ENCODE measurements at places on chromosomes 3 and 15.

DNA sequence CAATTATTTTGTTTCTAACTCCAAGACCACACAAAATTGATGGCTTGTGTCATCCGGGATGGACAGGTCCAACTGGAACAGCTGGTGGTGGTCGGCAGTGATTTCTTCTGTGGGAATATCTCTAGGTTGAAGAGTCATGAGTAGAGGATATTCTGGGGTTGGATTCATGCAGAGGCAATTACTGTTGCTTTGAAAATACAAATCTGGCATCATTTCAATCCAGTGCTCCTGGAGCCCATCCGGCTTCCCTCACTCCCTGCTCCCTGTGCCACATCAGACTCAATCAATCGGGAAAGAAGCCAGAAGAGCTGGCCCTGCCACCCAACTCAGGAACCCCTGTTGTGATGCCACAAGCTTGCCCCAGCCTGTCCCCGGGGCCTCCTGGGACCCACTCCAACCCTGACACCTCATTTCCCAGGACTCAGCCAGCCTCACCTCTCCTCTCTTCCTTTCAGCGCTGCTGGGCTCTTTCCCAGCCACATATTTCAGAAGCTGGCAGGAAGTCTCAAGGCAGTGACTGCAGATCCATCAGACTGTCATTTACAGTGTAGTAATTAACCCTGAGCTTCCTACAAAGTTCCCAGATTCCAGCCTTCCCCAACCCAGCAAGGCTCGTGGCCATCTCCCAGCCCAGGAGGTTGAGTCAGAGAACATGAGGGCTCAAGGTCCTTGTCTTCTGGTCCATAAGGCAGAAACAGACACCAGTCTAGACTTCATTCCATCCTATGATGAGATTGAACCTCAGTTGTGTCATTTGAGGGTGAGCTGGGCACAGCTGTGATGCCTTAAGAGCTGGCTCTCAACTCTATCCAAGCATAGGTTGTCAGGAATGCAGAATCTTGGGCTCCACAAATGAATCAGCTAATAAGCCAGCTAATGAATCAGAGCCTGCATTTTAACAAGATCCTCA is 114.0 kb downstream of the FAM174B start:
- no peak for DNase-seq

- DNase-seq: no peak
These were observed 82.5 kb downstream of the RFTN1 start for GRCh38 chr3:16430717-16431630.

GRCh38 chr3:4233488-4233887 is 69.7 kb upstream of the SETMAR start:
- DNase-seq: no peak

DNA sequence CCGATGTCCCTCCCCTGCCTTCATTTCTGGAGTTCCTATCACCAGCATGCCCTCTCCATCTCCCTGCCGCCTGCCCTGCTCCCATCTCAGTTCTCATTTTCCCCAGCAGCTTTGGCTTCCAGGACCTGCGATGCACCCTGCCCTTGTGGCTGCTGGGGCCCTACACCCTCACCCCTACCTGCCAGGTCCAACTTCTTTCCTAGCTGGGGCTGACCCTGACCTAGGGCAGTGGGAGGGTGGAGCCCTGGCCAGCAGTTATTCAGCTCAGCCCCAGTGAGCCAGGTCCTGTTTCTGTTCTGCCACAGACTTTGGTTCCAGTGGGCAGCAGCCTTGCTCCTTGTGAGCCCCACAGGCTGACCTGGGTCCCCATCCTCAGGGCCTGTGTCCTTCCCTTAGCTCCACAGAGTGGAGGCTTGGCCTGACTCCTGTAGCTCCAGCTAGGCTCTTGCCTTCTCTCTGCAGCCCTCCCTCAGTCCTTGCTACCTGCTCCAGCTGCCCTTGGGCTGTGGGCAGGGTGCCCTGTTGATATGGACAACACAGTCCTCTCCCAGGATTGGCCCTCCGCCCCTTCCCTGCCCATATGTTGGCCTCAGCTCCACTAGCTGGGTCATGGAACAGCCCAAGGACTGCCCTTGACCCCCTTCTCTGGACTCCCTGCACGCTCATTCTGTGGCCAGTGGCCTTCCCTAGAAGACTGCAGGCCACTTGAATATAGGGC is 34.7 kb upstream of the PDE8A start:
- DNase-seq: no peak

DNA sequence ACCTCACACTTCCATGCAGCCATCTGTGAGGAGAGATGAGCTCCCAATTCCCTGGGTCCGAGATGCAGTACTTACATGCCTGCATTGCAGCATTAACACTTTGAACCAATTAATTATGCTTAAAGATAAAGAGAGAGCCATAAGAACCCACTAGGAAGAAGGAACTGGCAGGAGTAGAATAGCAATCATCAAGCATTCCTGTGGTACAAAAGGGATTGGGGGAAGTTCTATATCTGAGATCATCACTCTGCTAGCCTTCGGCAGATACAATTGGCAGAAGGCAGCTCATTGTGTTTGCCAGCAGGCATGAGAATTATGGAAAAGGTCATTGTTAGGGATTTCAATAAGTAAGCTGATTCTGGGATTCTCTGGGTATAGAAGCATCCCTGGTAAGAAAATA is 891.4 kb downstream of the NTRK3 start:
- DNase-seq: no peak

GRCh38 chr3:61666615-61667330 is 105.4 kb downstream of the PTPRG start:
- DNase-seq: no peak

DNA sequence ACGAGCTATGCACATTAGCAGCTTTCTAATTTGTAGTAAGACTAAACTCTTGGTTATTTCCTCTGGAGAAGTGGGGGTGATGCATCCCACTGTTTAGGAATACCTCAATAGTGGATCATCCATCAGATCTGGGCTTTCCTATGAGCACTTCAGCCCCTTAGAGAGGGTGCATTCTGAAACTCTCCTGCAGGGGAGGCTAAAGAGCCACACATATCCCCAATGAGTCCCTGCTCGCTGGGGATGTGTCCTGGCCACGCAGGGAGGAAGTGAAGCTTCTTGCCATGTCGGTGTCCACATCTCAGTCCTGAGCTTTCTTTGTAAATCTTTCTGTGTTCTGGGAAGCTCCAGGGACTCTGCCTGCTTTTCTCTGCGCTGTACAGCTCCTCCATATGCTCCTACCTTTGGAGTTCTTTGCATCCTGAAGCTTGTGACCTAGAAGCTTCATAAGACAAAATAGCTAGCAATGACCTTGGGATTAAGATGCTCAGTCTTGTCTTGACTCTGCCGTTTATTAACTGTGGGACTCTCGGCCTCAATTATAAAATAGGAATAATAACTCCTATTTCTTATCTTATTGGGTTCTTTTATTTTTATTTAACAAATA is 28.3 kb upstream of the MASP1 start:
- peak; percentile 55 for DNase-seq

DNA sequence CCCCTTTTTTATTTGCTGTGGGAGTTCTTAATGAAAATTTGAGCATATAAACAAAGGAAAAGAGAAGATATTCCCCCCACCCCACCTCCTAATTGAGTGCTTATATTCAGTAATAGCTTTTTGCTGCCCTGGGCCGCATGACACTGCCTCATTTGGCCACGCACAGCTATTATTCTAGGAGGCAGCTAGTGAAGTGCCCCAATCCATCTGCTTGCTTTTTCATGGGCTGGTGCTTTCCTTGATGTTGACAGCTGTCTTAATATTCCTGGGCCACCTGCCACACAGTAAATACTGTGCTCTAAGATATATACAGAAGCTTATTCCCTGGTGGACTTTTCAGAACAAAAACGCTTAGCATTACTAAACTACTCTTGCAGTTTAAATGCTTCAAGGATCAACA is 3.8 kb upstream of the CRYBG3 start:
- DNase-seq: no peak

DNA sequence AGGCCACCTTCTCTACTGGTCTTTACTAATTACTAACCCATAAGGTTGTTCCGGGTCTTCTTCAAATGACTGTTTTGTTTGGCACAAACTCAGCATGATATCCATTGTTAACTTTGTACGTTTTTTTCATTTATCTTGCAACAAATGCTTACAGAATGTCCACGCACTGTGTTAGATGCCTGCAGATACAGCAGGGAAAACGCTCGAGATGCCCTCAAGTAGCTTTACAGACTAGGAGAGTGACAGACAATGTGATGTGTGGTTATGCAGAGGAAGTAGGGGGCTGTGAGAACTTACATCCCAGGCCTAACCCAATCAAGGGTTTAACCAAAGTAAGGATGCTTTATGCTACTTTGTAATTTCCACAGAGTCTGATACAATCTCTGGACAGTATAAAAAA is 949 bp upstream of the RFC4 start:
- no peak for DNase-seq

- DNase-seq: no peak
These were observed 81.7 kb downstream of the MEGF11 start for GRCh38 chr15:66171841-66172240.

- no peak for DNase-seq
These were observed 193.4 kb downstream of the SLC9A9 start for GRCh38 chr3:143654906-143655305.

DNA sequence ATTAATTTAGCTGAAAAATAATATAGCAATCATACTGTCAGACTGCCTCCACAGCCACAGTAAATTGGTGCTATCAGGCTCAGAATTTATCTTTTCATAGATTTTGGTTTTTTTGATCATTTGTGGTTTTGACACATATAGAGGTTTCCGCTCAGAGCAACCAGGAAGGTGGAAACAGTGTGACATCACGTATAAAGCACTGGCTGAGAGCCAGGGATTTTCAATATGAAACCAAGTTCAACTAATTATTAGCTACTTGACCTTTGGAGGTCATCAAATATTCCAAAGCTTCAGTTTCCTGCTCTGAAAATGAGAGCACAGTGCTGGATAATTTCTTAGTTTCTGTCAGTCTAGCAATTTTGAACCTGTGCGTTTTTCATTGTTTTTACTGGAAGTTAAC is 433.8 kb upstream of the SUCLG2 start:
- peak; percentile 77 for DNase-seq

DNA sequence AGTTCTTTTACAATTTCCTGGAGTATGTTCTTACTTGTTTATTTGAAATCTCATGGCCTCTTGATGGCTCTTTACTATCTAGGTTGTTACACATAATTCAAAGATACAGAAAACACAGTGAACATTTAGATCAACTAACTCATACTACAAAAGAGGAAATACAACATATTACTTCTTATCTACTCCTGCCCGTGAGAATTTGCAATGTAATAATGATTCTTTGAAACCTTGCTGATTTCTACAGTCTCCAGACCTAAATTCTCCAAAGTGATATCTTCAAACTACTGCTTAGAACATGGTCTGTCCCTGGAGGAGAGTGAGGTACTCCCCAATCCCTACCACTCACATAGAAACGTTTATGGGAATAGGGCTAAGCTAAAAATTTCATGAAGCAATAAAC is 29.9 kb upstream of the GOLGA8B start:
- DNase-seq: no peak

- DNase-seq: no peak
These were observed 46.9 kb downstream of the TBL1XR1 start for GRCh38 chr3:177150218-177150916.

DNA sequence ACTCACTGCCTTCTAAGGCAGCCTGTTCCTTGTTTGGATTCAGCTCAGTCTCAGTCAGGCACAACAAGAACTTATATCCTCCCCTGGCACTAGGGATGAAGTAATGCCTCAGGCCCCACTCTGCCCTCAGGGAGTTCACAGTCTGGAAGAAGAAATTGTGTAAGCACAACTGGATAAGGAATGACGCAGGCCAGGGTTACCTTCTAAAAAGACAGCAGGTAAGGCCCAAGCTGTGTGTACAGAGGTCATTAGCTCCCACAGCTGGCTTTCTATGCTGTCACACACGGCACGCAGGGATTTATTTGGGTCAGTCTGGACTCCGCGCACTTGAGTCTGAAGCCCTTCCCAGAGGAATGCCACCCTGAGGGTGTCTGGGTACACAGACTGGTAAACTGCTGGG is 82.9 kb downstream of the IQSEC1 start:
- DNase-seq: no peak

GRCh38 chr15:68634531-68634930 is 55.7 kb downstream of the CORO2B start:
- no peak for DNase-seq

DNA sequence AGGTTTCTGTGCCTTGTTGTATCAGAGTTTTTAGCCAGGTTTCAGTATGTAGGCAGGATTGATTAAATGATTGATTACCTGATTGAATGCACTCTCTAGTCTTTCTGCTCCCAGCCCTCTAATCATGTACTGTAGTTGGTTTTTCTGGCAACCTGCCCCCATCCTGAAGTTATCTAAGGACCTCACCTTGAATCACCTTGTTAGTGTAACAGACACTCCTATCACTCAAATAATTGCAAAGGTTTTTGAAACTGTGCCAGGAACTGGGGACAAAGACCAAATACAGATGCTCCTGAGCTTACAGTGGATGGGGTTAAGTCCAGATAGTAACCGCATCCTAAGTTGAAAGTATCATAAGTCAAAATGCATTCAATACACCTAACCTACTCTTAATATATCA is 141.5 kb upstream of the EIF1B start:
- DNase-seq: no peak

DNA sequence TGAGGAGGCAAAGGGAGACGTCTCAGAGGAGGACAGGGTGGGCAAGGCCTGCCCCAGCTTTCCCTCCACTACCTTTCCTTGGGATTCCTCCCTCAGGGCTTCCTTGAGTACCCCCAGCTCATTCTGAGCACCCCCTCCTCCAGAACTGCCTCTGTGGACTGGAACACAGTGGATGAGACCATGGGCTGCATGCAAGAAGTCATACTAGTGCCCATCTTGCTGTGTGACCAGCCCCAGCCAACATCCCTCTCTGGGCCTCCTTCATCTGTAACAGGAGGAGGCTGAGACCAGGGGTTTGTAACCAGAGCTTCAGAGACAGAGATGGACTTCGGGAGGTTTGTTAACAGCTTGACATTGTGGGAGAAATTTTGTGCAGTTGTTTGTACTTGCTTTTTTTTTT is 25.6 kb downstream of the FEM1B start:
- DNase-seq: no peak

DNA sequence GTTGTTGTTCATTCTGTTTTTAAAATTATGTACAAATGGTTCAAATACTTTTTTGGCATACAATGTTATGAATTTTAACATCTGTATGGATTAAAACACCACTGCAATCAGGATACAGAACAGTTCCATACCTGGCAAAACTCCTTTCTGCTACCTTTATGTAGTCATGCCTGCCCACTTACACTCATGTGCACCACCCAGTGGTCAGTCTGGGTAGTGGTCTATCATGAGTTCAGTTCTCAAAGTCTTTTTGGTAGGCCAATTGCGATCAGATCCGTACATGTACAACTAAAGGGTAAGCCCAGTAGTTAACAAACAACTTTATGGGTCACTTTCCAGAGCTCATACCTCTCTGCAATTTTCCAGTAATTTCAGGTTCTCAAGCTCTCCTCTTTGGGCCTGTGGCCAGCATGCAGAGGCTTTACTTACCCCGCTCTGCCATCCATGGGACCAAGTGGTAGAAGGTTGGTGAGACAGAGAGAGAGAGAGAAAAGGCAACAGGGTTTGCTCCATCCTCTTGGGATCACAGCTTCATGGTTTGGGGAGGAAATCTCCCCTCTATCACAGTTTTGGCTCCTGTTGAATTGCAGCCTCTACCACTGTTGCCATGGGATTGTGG is 63.9 kb upstream of the FAM98B start:
- DNase-seq: peak; percentile 45

- no peak for DNase-seq
These were observed 787.7 kb downstream of the NAALADL2 start for GRCh38 chr3:175646865-175647264.

- no peak for DNase-seq
These were observed 250.0 kb downstream of the PLOD2 start for GRCh38 chr3:145911016-145911415.

GRCh38 chr3:135528413-135529015 is 437.0 kb upstream of the PPP2R3A start:
- no peak for DNase-seq

Measured in CD4-positive, alpha-beta T cell treated with Interleukin-12 subunit alpha and Interleukin-12 subunit beta, for 1 hour (primary cell).